ENCODE measurements at places on chromosomes 7 and 10.

DNA sequence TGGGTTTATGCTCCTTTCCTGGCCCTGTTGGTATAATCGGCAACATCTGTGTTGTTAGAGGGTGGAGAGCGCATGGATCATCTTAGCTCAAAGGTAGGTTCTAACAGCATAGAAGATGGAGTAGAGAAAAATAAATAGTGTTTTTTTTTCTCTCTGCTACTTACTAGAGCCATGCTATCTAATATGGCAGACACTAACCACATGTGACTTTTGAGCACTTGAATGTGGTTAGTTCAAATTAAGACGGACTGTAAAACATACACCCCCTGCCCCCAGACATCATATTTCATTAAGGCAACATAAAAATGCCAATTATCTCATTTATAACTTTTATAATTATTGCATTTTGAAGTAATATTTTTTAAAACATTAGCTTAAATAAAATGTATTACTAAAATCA is 525.1 kb downstream of the KIF20B start:
- DNase-seq, result no peak

DNA sequence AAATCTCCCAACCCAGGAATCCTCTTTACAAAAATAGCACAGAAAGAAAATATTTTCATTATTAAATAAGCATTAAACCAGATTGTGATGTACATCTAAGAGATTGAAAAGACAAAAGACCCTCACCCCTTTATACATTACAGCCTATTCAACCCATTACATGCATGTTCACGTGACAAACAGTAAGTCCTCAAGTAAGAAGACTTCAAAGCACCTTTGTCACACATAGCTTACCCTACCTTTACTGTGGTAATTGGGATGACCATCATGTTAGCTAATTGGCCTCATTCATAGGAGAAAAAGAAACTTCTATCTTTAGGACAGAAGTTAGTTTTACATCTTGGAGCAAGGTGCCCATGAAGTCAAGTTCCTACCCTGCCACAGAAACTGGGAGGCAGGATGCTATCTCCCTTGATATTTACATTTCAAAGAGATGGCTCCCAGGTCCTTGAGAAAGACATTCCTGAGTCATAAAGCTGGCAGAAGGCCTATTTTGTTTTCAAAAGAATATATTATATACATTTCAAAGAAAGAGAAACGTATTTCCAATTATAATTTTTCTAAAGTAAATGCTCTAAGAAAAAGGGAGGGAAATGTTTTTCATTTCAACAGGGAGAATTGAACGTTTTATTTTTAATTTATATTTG is 48.1 kb downstream of the GNAI1 start:
- no peak for DNase-seq

DNA sequence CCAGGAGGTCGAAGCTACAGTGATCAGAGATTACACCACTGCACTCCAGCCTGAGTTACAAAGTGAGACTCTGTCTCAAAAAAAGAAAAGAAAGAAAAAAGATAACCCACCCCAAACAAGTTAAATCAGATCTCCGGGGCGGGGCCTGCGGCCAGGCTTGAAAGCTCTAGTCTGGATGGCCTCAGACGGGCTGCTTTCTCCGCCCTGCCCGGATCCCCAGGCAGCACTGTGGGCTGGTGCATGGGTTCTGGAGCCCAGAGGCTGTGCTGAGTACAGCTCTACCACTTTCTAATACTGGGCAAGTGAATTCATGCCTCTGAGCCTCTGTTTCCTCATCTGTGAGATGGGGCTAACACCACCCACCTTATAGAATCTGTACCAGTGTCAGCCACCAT is 83.7 kb downstream of the ZMIZ1 start:
- DNase-seq, result no peak

DNA sequence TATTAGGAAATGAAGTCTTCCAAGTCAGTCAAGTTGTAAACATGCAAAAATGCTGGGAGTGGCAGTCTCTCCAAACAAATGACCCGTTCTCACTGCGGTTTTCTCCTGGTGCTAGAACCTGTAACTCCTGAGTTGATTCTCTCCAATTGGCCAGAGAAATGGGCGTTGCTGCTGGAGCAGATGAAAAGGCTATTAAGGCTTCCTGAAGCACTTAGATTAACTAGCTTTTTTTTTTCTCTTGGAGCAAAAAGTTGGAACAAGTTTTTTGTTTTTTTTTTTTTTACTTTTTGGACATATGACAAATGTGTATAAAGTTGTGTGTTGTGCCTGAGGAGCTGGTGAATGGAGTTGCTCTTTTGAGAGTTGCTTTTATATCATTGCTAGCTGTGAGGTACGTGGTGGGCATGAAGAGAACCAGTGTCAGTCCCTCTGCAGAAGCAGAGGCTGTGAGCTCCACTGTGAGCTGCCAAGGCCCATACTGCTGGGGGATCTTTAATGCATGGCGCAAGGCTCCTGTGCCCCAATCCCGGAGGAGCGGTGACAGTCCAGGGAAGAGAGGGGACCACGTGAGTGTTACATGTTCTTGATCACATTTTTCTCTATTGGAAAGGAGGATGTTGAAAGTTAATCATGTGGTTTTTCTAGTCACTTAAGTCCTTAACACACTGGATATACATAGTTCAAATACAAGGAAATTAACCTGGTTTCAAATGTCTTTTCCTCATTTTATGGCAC is 393.6 kb upstream of the GALNT17 start:
- no peak for DNase-seq

DNA sequence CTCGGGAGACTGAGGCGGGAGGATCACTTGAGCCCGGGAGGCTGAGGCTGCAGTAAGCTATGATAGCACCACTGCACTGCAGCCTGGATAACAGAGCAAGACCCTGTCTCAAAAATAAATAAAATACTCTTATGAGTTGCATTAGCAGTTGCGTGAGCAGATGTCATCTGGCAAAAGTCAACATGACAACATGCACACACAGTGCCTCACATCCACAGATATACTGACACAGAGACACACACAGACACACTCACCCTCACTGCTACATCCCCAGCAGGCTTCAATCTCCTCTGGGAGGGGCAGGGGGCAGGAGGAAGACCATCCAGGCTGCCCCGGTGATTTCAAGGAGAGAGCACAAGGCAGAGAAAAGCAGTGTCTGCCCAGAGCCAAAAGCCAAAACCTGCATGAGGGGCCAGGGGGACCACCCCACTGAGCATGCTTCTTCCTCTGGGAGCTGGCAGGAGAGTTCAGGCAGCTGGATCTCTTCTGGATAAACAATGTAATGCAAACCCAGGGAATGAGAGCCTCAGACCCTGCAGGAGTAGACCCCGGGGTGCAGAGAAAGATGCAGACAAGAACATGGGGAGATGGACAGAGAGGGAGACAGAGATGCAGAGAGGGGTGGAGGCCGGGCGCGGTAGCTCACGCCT is 9.6 kb upstream of the ELN start:
- DNase-seq, result no peak

- no peak for DNase-seq
Observed at GRCh38 chr10:50619882-50620281, 3.9 kb downstream of the SGMS1 start.

- DNase-seq, result no peak
Observed at GRCh38 chr7:74554178-74554577, 100.5 kb downstream of the GTF2IRD1 start.

Measured in NCI-H2081 treated with DMSO at 0.1 percent for 48 hours (cell line).